Epithelial cell of esophagus (primary cell): ENCODE measurements at places on chromosomes 2 and 18.

DNA sequence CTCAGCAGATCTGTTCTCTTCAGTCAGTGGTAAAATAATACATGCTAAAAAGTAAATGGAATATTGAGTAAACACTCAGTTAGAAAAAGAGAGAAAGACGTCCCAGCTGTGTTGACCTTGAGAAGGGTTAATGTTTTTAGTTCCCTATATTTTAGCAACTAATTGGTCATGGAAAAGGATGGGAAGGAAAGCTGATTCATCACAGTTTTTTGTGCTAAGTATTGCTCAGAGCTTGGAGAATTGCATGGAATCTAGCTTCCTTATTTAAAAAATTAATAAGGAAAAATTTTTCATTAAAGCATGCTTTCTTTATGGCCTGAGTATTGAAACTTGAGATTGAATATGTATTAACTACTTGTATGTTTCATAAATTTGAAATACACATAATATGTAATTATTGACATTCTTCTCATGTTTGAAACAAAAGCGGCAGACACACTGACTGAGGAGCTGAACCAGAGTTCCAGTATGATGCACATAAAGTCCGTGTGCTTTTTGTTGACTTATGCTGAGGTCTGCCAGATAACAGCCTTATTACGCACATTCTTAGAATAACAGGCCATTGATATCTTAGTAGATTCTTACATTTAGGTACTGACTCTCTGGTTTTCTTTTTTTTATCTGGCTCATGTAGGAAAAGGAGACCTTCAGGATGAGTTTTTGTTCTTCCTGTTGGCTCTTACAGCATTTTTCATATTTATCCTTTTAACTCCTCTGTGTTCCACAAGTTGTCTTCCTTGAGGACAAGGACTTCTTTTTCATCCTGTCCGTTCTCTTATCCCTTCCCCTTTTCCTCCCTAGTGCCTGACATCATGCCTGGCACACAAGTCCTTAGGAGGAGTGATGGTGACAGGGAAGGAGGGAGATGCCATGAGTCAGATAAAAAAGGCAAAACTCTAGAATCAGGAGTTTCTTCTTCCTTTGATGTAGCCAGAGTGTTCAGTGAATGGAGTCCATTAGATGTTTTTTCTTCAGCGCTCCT, 194.1 kb downstream of the PTPRM start:
- DNase-seq: no peak

GRCh38 chr2:2912731-2913130, 464.9 kb downstream of the EIPR1 start:
- no peak for DNase-seq

- no peak for DNase-seq
Measured at GRCh38 chr2:1793868-1794445, 49.6 kb upstream of the PXDN start.

- no peak for DNase-seq
Measured at GRCh38 chr2:217063238-217063755, 203.4 kb upstream of the TNP1 start.

- DNase-seq: peak; percentile 24
Measured at GRCh38 chr2:217836901-217837491, 165.8 kb downstream of the TNS1 start.

DNA sequence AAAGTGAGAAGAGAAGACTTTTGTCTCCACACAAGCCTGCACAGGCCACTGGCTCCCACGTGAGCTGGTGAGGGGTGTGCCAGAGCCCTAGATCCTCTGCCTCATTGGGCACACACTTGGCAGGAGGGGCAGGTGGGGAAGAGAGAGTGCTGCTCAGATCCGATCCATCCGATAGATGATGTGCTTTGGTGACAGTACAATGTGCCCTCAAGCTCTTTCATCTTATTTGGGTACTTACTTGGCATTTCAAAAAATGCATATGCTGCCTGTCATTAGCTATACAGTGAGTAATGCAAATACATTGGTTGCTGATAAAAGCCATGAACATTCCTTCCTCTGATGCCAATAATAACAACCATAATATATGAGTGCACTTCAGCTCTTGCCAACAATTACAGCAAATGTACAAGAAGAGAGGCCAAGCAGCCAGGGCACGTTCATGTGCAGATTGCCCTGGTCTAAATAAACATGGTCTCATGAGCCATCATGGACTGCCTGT, 255.3 kb downstream of the VAPA start:
- peak; percentile 53 for DNase-seq

DNA sequence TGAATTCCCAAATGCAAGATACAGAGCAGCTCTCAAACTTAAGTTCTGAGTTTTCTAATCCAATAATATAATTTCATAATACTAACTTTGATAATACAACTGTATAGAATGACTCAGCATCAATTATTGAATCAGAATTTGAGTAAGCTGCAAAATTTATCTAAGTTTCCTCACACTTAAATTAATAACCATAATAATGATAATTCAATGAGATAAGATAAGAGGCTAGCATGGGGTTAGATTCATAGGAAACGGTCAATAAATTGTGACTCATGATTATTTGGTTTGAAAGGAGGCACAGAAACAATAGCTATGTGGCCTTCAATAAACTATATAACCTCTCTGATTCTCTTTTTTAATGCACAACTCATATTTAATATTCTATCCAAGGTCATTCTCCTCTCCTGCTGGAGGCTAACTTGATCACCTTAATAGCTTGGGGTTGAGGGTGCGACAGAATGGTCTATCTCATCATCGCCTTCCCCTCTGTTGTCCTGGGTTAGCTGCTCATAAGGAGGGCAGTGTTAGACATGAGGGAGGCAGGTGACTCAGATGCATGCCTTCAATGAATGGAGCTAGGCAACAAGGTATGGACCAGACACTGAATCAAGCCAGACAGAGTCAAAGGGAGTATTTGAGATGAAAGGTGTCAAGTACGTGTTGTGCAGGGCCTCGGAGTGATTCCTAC, 36.2 kb upstream of the BMP10 start:
- DNase-seq: peak; percentile 32

DNA sequence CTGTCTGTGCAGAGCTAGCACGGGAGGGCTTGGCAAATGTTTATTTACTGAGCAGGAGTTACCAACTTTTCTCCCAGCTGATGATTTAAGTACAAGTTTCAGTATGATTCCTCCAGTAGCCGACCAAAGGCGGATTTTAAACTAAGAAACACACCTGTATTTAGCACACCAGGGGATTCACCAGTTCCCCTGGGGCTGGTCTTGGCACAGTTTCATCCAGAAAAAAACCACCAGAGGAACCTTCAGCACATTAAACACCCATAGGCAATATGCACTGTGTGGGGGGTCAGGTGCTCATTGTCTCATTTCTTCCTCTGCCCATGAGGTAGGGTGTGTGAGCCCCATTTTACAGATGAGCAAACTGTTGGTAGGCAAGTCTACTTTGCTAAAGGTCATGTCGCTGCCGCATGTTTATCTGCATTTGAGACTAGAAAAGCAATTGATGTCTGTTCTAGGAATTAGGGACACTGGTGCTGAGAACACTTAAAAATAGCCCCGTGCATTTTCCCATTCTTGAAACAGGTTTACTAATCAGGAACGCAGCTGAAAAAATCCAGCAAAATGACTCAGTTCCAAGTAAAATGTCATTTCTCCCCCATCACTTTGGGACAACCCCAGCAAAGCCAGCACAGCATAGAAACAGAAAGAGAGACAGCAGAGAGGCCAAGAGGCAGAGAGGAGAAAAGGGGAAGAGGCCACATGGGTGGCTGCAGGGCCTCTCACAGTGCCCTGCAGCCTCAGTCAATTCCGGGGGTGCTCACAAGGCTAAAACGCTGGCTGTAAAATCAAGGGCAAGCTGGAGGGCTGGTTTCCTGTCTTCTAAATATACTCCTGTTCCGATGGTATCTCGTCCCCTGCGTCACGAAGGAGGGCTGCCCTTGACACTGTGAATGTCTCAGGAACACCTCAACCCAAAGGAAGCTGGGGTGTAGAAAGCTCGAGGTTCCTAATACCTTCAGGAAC, 166.8 kb upstream of the ID2 start:
- DNase-seq: no peak

GRCh38 chr2:168700615-168701245, 101.7 kb upstream of the NOSTRIN start:
- DNase-seq: peak; percentile 26

DNA sequence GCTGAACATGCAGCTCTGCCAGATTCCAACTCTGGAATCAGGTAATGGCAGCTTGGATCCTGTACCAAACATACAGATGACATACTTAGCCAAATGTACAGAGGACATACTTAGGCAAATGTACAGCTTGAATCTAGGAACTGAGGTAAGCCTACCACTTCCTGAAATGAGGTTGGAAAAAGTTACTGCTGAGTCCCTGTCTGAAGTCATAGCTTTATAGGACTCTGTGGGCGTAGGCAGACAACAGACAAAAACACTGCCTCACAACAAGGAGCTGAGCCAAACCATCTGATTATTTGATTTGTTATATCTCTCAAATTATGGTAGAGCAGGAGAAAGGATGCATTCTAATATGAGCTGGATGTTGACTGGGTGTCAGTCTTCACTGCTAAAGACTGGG, 290.2 kb upstream of the TCF4 start:
- no peak for DNase-seq

- no peak for DNase-seq
Measured at GRCh38 chr2:26432859-26433258, 31.1 kb downstream of the DRC1 start.

- DNase-seq: no peak
Measured at GRCh38 chr18:75110846-75111415, 98.0 kb downstream of the PTGR3 start.

DNA sequence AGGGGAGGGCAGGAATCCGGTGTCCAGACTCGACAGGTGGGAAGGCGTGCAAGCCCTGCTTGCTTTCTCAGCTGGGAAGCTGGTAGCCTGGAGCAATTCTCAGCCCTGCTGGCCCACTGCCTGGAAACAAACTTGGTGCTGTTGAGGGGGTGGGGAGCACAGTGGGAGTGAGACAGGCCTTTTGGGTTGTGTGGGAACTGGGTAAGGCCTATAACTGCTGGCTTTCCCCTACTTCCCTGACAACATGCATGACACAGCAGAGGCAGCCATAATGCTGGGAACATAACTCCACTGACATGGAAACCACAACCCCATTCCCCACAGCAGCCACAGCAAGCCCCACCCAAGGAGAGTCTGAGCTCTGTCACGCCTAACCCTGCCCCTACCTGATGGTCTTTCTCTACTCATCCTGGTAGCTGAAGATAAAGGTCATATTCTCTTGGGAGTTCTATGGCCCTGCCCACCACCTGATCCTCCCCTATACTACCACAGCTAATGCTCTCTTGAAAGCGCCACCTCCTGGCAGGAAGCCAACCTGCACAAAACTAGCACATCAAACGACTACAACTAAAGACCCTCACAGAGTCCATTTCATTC, 122.9 kb upstream of the ACVR1C start:
- DNase-seq: peak; percentile 90

- no peak for DNase-seq
Measured at GRCh38 chr2:155412598-155412997, 714.1 kb downstream of the KCNJ3 start.

DNA sequence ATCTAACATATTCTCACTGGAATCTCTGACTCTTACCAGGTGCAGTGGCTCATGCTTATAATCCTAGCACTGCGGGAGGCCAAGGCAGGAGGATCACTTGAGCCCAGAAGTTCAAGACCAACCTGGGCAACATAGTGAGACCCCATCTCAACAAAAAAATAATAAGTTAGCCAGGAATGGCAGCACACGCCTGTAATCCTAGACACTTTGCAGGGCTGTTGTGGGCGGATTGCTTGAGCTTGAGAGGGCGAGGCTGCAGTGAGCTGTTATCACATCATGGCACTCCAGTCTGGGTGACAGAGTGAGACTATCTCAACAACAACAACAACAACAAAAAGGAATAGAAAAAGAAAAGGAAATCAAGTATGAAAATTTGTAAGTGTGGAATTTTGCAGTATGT, 306.5 kb upstream of the CYP26B1 start:
- DNase-seq: no peak

DNA sequence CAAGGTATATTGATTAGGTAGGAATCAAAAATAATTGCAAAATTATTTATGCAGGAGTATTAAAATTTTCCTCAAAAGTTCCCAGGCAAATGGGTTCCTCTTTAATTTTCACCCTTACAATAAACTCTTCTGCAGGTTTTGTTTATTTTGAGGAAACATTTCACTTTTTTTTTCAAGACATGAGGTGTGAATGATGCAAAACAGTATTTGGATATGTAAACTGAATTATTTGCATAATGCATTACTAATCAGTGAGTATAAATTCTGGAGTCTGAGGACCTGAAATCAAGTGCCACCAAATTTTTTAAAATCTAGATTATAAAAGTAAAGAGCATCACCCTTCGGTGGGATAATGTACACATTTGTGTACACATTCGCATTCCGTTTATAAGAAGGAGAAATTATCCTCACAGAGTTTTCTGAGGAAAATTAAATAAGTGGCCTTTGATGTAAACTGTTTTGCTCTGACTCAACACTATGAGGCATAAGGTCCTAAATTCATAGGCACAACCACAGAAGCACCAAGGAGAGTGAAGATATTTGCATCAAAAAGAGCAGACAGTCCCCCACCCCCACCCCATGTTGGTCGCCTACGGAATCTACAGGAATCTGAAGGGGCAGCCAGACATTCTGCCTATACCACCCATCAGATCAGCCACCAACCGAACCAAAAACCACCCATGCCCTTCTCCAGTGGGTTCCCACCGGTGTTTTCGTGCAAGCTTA, 33.1 kb downstream of the BCL11A start:
- no peak for DNase-seq

GRCh38 chr2:129812071-129812470, 167.4 kb upstream of the RAB6C start:
- DNase-seq: no peak
